ENCODE measurements at places on chromosomes 1 and 21.

GRCh38 chr1:103459346-103459745, 66.2 kb upstream of the RNPC3 start:
- no peak for DNase-seq

DNA sequence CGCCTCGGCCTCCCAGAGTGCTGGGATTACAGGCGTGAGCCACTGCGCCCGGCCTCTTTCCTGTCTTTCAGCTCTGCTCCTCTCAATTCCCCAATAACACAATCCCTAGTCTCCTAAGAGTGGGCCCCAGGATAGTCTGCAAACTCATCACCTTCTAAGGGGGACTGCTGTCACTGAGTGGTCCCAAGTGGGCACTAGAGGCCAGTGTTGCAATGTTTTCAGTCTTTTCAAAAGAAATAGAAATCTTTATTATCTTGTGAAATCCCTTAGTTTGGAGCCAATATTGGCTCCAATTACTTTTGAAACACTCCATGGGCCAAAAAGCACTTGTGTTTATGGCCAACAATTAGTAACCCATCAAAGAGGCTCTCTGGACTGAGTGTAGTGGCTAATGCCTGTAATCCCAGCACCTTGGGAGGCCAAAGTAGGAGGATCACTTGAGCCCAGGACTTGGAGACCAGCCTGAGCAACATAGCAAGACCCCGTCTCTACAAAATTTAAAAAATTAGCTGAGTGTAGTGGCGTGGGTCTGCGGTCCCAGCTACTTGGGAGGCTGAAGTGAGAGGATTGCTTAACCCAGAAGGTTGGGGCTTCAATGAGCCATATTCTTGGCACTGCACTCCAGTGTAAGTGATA, 28.6 kb upstream of the ZNF697 start:
- no peak for DNase-seq

DNA sequence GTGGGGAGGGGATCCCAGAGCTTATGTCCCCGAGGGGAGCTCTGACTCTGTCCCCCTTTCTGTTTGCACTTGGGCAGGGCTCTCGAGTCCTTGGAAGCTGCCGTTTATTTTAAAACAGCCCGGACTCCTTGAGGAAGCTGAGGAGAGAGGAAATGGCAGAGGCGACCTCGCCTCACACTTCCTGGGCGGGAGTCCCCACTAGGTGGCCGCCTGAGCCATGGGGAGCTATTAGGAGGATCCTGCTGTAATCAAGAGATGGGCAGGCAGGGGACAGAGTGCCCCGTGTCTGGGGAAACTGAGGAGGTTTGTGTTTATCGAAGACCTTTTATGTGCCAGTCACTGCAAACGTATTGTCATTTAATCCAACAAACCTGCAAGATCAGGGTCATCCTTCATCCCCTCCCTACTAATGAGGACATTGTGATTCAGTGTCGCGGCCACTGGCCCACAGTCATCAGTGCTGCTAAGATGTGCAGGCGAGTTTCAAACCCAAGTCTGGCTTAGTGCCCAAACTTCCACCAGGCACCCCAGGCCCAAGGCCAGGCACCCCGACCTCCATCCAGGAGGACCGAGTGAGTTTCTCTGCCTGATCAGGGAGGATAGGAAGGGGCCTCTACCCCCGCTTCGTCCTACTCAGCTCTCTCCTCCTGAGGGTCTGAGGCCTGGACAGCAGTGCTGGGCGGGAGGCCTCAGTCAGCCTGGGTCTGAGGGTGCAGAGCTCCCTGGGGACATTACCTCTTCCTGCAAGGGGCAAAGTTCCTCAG, 316.9 kb upstream of the VAMP3 start:
- DNase-seq: no peak

GRCh38 chr1:172948457-172948856, 102.3 kb downstream of the TNFSF18 start:
- DNase-seq: no peak

DNA sequence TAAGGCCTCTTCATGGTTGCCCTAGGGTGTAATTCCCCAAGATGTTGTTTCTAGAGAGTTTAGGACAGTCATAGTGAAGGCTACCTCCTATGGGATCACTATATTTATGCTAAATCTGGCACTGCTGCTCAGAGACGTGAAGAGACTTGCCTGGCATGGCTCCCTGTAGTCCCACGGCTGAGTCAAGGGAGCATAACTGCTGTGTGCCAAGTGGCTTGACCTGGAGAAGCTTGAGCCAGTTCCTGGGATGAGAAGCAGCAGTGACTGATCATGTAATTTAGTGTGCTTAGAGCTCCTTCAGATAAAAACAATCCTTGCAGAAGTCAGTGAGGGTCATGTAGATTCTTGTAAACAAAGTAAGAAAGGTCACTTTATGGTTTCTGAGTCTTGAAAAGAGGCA, 68.9 kb upstream of the TSPAN2 start:
- no peak for DNase-seq

DNA sequence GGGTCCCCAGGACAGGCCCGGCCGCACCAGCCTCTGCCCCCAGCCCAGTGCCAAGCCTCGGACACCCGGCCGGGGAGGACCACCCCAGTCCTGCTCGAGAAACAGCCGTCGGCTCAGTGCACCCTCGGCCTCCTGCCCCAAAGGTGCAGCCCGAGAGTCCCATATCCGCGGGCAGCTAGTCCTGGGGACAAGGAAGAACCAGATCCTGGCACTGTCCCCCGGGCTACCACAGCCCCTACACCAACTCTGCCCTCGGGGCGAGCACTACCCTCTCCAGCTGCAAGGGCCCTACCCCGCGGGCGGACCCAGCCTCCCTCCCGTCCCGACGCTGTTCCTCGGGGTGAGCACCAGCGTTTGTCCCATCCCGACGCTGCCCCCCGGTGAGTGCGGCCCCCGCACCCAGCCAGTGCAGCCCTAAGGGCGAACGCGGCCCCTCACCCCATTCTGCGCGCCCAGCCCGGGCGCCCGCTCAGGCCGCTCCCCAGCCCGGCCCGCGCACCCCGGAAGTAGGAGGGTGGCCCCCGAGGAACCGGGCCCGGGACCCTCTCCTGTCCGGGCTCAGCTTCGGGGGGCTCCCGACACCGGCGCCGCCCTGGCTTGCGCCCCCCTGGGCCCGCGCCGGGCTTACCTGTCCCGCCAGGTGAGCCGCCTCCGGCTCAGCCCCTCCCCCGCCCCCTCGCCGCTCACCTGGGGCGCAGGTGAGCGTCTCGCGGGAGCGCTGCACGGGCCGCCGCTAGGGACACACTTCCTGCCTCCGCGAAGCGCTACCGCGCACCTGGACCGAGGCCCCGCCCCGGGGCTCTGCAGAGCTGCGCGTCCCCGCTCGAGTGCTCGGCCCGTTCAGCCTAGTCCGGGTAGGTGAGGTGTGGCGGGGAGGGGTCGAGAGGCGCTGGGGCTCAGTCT, at the start of gene KDF1:
KDF1 (minus strand) TSS at position 747 of the 903 bp plus-strand sequence. CDS start 8,088 bp downstream, outside the sequence.
- DNase-seq: no peak

GRCh38 chr1:218760601-218761570, 412.8 kb upstream of the LYPLAL1 start:
- DNase-seq: no peak

DNA sequence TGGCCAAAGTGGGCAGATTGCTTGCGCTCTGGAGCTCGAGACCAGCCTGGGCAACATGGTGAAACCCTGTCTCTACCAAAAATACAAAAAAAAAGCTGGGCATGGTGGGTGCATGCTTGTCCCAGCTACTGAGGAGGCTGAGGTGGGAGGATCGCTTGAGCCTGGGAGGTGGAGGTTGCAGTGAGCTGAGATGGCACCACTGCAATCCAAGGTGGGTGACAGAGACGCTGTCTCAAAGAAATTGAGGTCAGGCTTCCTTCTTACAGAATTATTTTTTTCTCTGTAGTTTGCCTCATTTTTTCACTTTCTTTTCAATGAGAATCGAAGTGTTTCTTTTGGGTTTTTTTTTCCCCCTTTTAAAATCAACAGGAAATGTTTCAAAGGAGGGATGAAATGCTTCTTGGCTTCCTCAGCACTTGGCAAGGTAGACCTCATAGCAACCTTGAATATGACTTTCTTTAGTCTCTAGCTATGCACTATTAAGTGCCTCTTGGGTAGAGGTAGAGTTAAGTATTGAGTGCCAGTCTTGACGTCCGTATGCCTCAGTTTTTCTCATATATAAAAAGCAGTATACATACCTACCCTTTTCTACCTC, 40.3 kb downstream of the MDM4 start:
- DNase-seq: no peak

GRCh38 chr1:79188337-79188736, 181.8 kb upstream of the ADGRL4 start:
- DNase-seq: no peak

- no peak for DNase-seq
Measured at GRCh38 chr1:47752559-47752958, 244.6 kb downstream of the TRABD2B start.

DNA sequence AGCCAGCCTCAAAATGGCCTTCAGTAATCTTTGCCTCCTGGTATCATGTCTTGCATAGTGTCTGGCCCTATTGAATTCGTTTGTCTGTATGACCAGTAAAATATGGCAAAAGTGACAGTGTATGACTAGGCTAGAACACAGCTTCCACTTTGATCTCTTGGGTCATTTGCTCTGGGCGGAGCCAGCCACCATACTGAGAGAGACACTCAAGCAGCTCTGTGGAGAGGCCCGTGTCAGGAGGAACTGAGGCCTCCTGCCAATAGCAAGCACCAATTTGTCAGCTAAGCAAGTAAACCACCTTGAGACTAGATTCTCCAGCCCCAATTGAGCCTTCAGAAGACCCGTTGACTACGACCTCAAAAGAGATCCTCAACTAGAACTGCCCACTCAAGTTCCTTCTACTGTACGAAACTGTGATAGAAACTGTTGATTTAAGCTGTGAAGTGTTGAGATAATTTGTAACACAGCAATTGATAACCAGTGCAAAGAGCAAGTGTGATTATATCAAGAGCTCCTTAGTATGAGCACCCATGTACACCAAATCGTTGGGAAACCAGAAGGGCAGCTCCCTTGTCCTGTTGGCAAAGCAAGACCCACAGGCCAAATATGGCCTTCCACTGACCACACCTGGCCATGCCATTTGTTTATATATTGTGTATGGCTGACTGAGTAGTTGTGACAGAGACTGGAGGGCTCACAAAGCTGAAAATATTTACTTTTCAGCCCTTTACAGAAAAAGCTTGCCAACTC, 52.7 kb upstream of the SERBP1 start:
- DNase-seq: no peak

- no peak for DNase-seq
Measured at GRCh38 chr21:41666641-41667081, 100.2 kb downstream of the RIPK4 start.
